Right kidney (tissue), 9 donors: ENCODE measurements at places on chromosomes 3 and 15.
A peak's percentile ranks its signal among the peaks of the same experiment; 100 is the strongest.

DNA sequence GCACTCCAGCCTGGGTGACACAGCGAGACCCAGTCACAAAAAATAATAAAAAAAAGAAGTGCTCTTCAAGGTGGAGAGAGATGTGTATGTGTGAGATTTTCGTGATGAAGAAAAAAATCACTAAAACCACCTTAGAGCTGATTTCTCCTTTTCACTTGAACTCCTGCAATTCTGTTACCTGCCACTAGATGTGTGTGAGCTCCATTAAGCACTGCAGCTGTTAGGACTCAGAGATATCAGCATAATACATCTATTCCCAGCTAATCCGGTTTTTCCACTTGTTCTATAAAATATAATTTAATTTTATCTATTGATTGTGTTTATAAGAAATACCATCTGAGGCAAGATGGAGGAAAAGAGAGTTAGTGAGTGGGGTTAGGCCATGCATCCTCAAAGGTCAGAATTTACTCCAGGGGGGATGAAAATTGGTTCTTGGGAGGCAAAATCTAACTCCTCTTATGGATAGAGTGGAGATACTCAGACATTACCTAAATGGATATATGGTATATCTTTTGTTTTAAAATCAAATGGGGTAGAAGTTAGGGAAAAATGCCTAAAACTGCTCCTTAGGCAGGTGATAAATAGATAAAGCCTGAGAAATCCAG, 152.7 kb downstream of the IL20RB start:
- DNase-seq, result no peak

DNA sequence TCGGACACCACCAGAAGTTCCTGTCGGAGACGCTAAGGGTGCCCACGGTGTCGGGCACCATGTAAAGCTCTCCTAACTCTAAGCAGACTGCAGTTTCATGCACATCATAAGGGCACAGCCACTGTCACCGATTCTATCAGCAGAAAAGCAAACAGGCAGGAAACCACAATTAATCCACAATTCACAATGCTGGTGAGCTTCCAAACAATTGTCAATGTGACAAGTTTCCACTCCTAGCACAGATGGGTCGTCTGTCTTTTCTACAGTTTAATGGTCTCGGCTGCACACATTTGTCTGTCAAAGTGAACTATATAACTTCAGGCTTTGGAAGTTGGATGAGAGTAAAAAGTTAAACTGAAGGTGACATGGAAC, 8.8 kb upstream of the OCA2 start:
- DNase-seq, result no peak

- DNase-seq, result no peak
Measured at GRCh38 chr3:47896736-47897135, 93.8 kb downstream of the DHX30 start.

DNA sequence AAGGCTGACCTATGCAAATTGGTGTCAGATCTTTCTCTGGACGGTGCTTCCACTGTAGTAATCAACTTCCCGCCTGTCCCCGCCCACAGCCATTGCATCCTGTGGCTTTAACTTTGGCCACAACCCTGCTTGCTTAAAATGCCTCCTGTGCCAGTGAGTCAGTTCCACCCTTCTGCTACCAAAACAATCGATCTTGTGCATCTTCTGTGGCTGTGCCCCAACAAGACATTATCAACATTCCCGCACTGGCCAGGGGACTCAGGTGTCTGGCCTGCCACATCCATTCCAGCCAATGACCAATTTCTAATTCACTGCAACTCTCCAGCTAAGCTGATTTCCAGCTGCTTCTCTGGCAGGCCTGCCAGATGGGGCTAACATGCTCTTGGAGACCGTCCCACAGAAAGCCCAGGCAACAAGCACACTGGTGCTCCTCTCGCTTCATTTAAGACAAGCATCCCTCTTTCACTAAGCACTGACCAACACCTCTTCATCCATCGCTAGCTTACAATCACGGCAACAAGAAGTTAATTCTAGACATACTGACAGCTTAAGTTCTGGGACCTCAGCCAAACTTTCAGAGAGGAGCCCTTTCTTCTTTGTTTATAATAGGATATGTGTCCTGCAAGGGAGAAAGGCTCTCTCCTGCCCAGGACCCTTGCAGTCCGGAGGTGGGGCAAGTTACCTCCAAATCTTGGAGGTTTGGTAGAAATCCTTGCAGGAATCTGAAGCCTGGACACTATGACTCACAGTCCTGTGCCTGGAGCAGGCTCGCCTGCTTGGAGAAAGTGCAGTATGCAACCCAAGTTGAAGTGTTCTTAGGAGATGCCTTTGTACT, 6.7 kb downstream of the CA12 start:
- DNase-seq, result no peak

GRCh38 chr3:9399337-9399703, 1.9 kb downstream of the SETD5 start:
- DNase-seq, result peak; percentile 28

GRCh38 chr3:87033205-87033604, 42.3 kb upstream of the VGLL3 start:
- no peak for DNase-seq

GRCh38 chr15:64209680-64210334, 47.0 kb upstream of the PPIB start:
- DNase-seq, result no peak
